ENCODE measurements at places on chromosomes 5 and 9.

- DNase-seq, result no peak
Measured at GRCh38 chr5:1480217-1480616, 35.0 kb upstream of the SLC6A3 start.

- DNase-seq, result peak; percentile 15
Measured at GRCh38 chr5:2038321-2039179, 155.8 kb upstream of the IRX4 start.

- DNase-seq, result no peak
Measured at GRCh38 chr5:153584960-153585359, 94.5 kb downstream of the GRIA1 start.

- DNase-seq, result no peak
Measured at GRCh38 chr9:123343443-123344191, 12.4 kb upstream of the CRB2 start.

DNA sequence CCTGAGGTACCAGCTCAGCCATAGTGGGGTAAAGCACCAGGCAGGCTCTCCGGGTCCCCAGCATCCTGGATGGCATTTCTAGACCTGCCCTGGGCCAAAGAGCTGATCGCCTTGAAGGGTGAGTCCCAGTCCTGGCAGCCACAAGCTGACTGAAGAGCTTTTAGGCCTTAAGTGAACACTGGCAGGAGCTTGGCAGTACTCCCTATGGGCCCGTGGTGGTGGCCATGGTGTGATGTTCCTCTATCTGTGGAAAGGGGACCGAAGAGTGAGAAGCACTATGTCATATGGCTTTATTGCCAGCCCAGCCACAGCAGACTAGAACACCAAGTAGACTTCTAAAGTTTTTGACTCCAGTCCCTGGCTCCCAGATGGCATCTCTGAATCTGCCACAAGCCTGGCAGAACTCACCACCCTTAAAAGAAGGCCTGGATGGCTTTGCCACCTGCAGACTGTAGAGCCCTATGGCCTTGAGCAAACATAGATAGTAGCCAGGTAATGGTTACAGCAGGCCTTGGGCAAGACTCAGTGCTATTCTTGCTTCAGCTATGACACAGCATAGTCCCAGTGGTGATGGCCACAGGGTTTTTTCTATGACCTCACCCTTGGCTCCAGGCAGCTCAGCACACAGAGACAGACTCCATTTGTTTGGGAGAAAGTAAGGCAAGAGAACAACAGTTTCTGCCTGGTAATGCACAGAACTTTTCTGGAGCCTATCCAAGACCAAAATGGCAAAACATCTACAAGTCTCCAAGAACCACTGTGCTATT is 801.5 kb upstream of the DMAC1 start:
- DNase-seq, result no peak

DNA sequence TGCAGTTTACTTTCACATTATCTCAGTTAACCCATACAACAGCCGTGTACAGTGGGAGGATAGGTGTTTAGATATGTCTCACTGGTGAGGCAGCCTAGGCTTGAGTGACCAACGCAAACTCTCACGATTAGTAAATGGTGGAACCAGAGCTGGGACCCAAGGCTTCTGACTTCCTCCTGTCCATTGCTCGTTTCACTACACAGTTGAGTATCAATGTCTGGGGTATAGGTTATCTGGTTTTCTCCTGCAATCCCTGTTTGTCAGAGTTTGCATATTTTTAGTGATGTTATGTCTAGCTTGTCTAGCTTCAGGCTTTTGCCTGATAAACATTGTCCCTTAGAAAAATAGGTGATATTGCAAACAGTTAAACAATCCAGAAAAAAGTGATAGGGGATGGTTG is 62.6 kb downstream of the NUP214 start:
- no peak for DNase-seq

GRCh38 chr5:101866473-101866872 is 429.6 kb downstream of the SLCO4C1 start:
- no peak for DNase-seq

DNA sequence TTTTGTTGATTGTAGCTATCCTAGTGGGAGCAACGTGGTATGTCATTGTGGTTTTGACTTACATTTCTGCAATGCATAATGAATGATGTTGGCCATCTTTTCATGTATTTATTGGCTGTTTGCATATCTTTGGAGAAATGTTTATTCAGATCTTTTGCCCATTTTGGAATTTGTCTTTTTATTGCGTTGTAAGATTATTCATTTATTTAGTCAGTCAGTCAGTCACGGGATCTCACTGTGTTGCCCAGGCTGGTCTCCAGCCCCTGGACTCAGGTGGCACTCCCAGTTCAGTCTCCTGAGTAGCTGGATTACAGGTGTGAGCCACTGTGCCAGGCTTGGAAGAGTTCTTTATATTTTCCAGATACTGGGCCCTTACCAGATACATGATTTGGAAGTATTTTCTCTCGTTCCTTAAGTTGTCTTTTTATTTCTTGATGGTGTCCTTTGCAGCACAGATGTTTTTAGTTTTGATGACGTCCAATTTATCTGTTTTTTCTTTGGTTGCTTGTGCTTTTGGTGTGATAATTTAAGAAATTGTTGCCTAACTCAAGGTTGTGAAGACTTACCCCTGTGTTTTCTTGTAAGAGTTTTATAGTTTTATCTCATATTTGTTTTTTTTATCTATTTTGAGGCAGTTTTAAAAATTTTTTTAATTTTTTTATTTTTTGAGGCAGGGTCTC is 67.1 kb downstream of the EHMT1 start:
- no peak for DNase-seq

GRCh38 chr5:25387953-25388352 is 743.2 kb upstream of the CDH10 start:
- DNase-seq, result no peak

GRCh38 chr9:81393985-81394811 is 295.1 kb downstream of the TLE1 start:
- DNase-seq, result no peak

GRCh38 chr5:139523635-139524445 is 37.3 kb upstream of the UBE2D2 start:
- no peak for DNase-seq

DNA sequence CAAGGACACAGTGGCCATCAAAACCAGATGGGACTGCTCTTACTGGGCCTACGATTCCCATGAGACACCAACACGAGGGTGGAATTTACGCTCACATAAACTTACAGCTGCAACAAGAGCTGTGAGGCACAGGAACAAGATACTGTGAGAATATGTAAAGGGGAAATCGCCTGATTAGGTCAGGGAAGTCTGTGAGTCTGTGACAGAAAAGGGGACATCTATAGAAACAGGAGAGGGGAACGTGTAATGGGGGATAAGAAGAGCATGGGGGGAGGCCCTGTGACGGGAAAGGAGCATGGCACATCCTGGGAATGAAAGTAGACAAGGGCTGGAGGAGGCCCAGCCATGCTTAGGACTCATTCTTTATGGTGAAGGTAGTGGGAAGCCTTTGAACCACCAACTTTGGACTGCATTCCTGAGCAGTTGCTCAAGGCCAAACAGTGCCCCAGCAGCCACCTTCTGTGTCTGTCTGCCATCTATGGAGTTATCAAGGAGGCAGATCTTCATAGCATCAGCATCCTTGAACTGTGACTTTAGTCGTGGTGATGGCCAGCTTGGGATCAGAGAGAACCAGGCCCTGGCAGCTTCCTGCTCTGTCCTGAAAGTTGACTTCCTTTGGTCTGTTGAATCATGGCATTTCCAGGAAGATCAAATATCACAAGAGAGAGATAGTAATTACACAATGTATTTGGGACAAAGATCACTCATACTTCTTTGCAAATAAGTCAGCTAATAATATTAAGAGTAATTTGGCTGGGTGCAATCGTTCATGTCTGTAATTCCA is 87.9 kb upstream of the FAM169A start:
- DNase-seq, result peak; percentile 40

GRCh38 chr9:38316166-38316780 is 76.2 kb upstream of the ALDH1B1 start:
- no peak for DNase-seq

DNA sequence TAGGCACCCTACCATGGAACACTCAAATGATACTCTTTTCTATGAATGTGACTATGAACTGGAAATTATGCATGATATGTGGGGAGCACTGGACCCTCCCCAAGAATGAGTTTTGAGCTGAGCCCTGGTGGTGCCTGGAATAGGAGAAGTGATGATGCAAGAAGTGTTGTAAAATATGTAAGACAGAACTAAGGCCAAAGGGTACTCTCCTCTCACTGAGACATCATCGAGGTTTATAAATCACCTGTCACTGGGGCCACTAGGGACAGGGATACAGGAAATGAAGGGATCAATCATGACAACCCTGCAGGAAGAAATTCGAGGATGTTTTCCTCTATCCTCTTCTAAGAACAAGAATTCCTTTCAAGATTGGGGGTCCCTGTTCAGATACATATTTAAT is 45.4 kb downstream of the PCSK1 start:
- DNase-seq, result no peak

DNA sequence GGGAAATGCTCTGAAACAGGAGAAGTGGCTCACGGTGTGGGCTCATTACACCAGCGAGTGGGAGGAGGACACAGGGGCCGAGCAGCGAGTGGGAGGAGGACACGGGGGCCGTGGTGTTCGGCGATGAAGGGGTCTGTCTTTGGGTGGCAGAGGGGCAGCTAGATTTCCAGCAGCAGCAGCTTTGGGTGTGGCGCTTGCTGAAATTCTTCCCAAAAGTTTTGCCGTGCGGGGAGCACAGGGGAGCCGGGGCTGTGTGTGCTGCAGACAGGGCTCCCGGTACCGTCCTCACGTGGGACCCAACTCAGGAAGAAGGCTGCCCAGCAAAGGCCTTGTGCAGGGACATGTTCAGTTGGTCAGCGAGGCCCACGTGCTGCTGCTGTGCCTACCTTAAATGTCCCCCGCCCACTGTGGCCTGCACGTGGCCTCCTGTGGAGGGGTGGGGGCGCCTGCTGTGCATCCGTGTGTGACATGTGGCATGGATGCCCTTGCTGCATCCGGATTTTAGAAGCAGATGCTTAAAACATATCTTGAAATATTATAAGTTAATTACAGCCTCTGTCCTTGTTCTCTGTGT is 124.3 kb upstream of the CACNA1B start:
- DNase-seq, result no peak

DNA sequence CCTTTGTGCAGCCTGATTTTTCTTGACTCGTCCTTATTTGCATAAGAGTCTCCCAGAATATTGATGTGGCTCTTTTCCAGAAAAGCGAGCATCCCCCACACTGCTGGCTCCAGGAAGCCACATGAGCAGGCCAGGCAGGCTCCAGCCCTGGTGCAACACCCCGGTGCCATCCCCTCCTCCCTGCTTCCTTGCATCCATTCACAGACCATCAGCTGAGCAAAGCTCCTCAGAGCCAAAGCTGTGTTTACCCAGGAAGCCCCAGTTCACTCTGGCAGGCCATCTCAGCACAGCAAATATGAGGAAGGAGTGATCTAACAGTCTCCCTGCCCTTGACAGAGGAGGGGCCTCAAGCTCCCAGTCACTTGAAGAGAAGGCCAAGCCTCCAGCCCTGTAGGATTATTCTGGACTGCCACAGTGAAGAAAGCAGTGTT is 34.4 kb downstream of the INSYN2B start:
- peak; percentile 63 for DNase-seq

DNA sequence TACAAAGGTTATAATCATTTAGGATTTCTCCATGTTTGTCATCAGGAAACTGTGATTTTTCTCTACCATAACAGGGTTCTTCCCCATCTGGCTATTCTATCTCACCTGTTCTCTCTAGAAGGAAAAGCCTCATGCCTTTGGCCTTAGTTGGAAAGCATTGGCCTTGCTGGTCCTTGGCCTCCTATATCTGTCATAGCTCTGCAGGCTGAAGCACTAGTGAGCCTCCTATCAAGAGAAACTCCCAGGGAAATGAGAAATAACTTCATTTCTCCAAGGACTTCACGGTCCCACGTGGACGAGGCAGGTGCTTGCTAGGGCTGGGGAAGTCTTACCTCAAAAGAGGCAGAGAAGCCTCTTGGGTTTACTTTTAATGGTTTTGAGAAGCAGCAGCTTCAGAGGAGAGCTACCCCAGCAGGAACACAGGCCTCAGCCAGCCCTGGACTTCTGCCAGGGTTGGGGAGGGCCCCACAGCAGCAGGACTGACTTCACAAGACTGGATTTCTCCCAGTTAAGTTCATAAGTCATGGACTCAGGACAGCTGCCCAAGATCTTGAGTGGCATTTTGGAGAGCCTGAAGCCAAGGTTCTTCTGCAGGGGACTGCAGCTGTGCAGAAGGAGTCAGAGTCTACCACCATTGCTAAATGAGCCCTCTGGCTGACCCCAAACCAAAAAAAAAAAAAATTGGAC is 15.8 kb upstream of the PSAT1 start:
- DNase-seq, result peak; percentile 6

DNA sequence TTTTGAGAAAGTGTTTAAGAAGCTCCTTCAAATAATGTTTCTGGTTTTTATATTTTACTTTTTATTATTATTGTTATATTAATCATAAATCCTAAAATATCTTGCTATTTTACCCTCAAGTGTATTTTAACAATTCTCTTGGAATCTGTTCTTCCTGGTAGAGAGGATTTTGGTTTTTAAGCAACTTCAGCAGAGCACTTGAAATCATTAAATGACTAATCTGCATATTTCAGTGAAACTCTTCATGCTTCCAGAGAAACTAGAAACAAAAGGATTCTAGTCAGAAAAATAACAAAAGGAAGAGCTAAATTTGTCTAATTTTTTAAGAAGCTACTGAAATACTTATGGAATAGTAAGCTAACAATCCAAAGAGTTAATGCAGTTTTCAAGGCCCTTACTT is 1057.3 kb downstream of the TLE1 start:
- no peak for DNase-seq

- DNase-seq, result no peak
Measured at GRCh38 chr5:158513490-158514318, 586.0 kb downstream of the EBF1 start.

GRCh38 chr9:28707616-28708015 is 1134.3 kb upstream of the C9orf72 start:
- no peak for DNase-seq

GRCh38 chr5:142613271-142613671 is 72.6 kb downstream of the FGF1 start:
- no peak for DNase-seq

DNA sequence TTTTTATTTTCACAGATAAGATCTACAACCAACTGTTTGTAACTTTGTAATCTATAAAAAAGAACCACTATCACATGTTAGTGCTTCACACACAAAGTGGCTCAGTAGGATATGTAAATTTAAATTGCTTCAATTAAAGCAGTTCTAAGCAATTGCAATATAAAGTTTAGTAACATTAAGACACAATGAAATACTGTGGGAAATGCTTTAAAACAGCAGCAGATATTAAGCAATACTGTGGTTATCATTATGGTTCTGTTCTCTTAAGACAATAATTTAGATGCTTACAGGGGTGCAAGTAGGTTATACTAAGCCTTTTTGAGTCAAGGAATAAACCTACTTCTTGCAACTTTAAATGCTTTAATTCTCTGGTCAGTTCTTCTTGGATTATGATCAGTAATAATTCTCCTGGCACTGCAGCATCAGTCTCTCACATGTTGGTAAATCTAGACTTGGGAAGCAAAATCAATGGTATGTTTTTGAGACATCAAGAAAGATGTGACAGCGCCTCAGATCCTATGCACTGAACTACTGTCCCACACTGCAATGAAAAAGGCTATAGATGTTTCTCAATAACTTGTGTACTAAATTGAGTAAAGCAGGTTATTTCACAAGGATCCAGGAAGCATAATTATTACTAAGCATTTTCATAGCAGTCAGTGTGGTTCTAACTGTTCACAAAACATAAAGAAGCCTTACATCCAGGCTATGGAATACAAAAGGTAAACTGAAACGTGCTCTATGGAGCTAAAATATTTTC is 338.7 kb upstream of the PDE4D start:
- no peak for DNase-seq

- no peak for DNase-seq
Measured at GRCh38 chr9:81601639-81602623, 87.4 kb downstream of the TLE1 start.

Data from RPMI7951 (cell line).